ENCODE measurements at places on chromosomes 2 and 18.

DNA sequence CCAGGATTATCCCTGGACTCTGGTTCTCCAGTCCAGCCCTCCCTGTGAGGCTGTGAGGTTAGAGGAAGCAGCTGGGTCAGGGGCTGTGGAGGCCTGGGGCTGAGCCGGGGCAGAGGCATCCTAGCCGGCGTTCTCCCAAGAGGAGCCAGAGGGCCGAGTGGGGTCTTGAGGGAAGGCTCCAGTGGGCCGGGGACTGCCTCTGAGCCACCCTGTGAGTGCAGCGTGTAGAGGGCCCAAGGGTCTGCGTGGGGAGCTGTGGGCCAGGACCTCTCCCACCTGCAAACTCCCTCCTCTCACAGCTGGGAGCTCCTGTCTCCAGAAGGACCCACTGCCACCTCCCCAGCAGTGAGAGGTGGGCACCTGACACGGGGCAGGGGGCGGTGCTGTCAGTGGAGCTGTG is 41.0 kb downstream of the GLI2 start:
- DNase-seq: no peak

DNA sequence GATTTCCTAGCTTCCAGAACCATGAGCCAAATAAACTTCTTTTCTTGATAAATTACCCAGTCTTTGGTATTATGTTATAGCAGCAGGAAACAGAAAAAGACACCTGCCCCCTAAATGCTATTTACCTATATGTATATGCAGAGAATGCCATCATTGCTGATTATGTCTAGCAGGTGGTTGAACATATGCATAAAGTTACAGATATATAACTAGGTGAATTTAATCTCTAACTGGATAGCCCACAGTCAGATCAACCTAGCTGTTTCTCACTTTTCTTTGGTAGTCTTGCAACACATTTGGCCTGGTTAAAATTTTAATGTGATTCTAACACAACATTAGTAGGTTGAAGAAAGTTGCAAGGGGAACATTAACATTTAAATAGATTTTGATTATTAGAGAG is 7.1 kb upstream of the CERS6 start:
- no peak for DNase-seq

- DNase-seq: no peak
These were observed 37.5 kb downstream of the TBC1D8 start for GRCh38 chr2:101113441-101114267.

DNA sequence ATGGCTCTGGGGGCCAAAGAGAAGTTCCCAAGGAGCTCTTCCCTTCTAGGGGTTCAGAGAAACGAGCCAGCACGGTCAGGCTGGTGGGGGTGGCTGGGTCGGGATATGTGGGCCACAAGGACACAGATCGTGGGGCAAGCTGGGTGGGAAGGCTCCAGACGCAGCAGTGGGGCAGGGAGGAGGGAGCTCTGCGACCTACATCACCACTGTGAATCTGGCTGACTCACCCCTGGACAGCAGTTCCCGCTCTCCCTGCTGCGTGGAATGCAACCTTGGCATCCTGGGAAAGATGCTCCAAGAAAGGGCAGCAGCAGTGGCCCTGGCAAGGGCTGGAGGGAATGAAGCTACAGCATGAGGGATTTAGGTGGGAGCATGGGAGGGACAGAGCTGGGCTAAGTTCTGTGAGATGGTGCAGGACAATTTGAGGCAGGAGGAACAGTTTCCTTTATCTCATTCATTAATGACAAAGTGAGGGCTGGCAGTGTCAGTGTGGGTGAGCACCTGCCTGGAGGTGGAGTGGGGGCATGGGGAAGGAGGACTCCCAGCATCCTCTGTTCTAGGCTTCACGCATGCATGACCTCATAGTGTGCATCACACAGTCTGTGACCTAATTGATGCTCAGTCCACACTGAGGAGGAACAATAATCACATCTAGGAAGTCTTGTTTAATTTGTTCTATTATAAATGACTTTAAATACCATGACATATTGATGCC is 25.0 kb downstream of the CELF4 start:
- no peak for DNase-seq

GRCh38 chr2:8380026-8380425 is 301.8 kb upstream of the ID2 start:
- DNase-seq: no peak

GRCh38 chr2:146917431-146918042 is 927.3 kb upstream of the ACVR2A start:
- no peak for DNase-seq

DNA sequence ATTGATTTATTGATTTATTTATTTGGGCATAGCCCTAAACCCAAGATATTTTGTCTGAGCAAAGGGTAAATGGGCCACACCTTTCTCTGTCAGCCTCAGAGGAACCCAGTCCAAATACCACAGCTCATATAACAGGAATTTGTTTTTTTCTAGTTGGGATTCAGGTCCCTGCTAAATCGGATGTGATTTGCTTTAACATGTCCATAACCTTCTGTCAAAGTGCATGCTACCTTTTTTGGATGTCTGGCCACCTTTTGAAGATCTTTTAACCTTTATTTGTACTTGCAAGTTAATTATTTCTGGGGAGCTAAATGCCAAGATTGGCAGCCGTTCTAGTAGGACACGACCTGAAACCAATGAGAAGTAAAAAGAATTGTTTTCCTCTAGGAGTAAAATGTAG is 303.2 kb upstream of the UBE2E3 start:
- DNase-seq: no peak

- DNase-seq: peak; percentile 38
These were observed 438.7 kb upstream of the MYT1L start for GRCh38 chr2:2769481-2770431.

GRCh38 chr2:227804975-227805374 is 8.7 kb upstream of the CCL20 start:
- DNase-seq: no peak

DNA sequence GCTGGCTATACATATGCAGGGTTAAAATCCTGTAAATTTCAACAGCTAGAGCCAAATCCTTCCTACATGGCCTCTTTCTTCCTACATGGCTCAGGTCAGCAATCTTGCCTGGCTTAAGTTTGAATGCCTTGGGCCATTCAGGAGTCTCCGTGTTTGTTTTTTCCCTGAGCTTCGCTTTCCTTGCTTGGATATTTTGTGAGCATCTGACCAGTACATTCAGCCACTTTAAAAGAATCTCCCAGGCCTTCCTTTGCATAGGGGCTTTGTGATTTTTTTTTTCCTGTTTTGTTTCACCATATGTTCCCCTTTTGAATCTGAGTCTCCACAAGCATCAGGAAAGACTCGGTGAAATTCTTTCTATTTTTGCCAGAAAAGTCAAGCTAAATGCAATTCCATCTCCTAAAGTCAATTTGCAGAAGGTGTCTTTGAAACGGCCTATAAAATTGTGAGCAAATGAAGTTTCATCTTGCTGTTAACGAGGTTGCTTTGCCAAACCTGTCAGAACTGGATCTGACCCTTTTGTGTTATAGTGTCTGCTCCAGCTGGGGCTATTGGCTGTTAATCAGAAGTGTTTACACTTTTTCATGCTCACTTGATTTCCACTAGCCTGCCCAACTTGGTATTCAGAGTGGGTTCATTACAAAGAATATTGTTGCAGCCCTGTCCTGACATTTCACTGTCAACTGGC is 256.9 kb downstream of the DCC start:
- peak; percentile 91 for DNase-seq

GRCh38 chr18:31268985-31269406 is 49.0 kb upstream of the DSG1 start:
- peak; percentile 0 for DNase-seq

DNA sequence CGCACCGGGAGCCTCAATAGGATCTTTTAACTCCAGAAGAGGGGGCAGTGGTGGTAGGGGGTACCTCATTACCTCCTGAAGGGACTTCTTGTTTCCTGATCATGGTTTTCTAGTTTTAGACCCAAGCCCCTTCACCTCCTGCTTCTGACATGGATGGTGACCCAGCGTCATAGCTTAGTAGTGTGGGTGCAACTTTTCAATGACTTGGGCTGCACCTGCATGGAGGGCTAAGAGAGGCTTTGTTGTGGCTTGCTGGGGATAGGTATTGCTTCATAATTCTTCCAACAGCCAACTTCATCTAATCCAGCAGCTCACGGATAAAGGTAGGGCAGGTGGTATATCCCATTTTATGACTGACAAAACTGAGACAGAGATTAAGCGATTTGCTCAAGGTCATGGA is 3.0 kb downstream of the SLC1A4 start:
- DNase-seq: no peak

GRCh38 chr18:22900558-22901238 is 32.4 kb upstream of the RBBP8 start:
- peak; percentile 83 for DNase-seq

DNA sequence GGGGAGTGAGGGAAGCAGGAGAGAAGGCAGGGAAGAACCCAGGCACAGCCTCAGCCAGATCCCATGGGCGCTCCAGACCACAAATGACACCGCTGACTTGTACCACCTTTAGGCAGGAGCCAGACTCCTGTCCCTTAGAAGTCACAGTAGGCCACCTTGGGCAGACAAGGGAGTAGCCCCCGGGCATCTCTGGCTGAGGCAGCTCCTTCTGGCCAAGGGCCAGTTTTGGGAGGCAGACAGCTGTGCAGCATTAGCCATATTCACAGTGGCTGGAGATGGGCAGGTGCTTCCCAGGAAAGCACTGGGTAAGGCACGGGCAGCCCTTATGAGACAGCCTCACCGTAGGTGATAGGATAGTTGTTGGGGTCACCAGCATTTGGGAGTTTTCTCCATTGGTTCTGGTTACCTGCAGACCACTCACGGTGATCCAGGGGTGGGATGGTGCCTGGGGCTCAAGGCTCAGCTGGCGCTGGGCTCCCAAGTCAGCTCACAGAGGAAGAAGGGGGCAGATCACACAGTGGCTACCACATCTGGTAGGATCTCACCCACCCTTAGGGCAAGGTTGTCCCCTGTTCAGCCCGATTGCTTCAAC is 2.1 kb downstream of the ASTL start:
- no peak for DNase-seq

DNA sequence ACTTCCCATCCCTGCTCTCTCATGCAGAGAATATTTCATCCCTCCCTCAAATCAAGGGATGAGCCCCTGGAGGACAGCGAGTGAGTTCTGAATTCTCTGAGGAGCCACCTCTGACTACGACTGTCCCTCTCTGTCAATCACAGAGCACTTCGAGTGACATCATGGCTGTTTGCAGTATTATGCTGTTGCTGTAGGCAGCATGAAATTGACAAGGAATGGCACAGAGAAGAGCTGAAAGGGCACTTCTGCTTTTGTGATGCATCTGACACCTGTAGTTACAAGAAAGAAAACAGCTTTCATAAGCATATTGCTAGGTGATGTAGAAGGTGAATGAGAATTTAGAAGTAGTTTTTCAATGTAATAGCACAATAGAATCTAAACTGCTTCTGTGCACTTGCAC is 166.9 kb downstream of the ARHGAP15 start:
- no peak for DNase-seq

GRCh38 chr18:51128533-51128932 is 68.9 kb downstream of the MEX3C start:
- no peak for DNase-seq

DNA sequence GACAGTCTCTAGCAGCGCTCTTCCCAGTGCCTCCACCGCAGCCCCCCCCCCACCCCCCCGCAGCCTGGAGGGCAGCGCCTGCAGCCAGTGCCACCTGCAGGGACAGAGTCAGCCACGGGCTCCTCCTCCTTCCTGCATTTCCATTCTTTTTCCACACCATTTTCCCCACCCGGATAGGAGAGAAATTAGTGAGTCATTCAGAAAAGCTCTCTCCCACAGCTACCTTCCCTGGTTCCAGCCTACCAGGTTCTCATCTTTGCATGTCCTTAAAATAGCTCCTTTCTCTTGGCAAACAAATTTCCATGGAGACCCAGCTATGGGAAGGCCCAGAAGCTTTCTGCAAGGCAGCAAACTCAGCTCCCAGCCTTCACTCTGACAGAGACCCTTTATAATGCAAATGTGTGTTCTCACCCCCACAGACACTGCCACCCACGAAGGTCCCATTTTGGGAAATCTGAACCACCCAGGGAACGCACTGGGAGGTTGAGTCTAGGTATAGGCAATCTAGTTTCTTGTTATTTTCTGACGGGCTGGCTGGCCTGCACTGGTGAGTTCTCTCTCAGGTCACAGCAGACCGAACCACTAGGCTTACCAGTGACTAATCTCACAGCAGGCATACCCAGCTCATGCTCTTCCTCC is 41.8 kb upstream of the ATG16L1 start:
- no peak for DNase-seq

- no peak for DNase-seq
These were observed 23.7 kb upstream of the MSGN1 start for GRCh38 chr2:17792515-17792914.

DNA sequence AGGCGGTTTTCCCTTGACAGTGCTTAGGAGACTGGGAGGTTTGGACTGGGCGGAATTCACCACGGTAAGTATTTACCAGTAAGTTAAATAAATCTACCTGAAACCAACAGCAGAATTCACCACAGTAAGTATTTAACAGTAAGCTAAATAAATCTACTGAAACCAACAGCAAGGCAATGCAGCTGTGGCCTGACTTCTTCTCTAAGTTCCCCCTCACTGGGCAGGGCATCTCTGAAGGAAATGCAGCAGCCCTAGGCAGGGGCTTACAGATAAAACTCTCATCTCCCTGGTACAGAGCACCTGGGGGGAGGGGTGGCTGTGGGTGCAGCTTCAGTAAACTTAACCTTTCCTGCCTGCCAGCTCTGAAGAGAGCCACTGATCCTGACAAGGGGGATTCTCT is 432.5 kb upstream of the LRRTM1 start:
- DNase-seq: no peak

DNA sequence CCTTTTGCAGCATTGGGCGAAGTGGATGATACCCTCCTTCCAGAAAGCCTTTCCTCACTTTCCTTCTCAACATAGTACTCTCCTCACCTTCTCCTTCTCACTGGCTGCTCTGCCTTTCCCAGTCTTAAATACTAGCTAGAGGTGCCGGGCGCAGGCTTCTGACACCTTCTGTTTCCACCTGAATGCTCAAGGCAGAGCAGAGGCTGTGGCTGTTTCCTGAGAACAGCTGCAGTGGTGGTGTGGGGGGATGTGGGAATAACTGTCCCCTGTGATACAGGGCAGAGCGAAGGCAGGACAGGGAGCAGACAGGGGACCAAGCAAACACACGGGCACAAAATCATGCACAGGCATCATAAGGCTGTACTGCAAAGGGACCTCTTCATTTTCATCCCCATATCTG is 303.1 kb downstream of the SS18 start:
- no peak for DNase-seq

DNA sequence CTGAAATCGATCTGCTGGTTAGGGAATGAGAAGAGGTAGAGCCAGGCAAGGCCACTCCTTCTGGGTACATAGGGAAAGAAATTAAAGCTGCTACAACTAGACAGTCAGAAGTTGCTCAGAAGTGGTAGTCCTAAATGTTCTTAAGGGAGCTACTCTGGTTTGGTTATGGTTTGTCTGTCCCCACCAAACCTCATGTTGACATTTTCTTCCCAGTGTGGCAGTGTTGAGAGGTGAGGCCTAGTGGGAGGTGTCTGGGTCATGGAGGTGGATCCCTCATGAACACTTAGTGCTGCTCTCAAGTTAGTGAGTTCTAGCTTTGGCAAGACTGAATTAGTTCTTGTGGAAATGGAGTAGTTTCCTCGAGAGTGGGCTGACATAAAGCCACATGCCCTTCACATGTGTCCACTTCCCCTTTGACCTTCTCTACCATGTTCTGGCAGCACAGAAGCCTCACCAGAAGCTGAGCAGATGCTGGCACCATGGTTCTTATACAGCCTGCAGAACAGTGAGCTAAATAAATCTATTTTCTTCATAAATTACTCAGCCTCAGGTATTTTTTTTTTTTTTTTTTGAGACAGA is 14.7 kb downstream of the RNF103 start:
- DNase-seq: no peak

Measured in NCI-H446 treated with DMSO at 0.1 percent for 48 hours (cell line).